ENCODE measurements at places on chromosomes 3 and 15. TPM values are rescaled to one million over a fixed set of nuclear protein-coding genes. Genes with fewer than 3 reads are reported as not detected.

DNA sequence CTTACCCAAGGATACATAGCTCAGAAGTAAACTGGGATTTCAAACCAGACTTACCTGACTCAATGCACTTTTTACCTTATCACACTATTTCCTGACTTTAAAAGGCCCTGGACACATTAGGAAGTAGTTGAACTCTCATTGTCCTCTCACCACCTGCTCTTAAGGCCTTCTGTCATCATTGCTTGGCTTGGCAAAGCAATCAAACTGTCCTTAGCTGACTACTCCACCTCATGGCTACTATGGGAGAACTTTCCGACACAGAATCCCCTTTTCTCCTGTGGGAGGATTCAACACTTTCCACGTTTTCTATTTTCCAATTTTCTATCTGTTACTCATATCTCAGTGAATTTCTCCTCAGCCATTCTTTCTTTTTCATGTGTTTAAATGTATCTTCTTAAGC, 55.4 kb downstream of the ZNF148 start:
- no peak for DNase-seq

Gene FRMD5
- total RNA-seq, result 46.7 TPM

DNA sequence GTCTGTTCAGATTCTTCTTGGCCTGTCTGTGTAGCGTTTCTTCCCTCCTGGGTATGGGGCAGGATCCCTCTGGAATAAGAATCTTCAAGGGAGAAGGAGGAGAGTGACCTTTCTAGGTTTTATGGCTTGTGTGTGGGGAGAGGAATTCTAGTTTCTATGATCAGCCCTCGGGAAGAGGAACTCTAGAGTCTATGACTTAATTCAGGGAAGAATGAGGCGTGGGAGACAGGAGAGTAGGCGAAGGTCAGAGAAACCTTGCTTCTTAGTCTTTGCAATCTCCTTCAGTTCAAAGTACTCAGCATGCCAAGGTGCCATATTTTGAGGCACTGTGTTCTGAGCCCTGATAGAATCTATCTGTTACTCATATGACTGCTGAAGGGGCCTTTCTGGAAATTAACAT, 99.2 kb upstream of the C3orf80 start:
- DNase-seq, result no peak

Gene A4GNT
- total RNA-seq, result not detected

DNA sequence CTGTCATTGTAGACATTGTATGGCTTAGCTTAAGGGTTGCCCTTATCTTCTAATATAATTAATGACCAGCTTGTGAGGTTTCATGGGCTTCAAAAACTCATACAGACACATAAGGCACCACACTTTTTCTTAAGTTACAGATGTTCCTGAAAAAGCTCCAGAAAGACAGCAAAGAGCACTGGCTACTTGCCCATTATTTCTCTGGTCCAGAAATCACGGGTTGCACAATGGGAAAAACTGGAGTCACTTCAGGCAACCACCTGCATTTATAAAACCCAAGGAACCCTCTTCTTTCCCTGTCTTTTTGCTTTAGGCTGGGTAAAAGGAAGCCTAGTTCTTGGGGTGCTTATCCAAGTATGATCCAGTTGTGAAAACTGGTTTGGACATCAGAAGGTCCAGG, 2.3 kb upstream of the COL6A6 start:
- DNase-seq, result no peak

DNA sequence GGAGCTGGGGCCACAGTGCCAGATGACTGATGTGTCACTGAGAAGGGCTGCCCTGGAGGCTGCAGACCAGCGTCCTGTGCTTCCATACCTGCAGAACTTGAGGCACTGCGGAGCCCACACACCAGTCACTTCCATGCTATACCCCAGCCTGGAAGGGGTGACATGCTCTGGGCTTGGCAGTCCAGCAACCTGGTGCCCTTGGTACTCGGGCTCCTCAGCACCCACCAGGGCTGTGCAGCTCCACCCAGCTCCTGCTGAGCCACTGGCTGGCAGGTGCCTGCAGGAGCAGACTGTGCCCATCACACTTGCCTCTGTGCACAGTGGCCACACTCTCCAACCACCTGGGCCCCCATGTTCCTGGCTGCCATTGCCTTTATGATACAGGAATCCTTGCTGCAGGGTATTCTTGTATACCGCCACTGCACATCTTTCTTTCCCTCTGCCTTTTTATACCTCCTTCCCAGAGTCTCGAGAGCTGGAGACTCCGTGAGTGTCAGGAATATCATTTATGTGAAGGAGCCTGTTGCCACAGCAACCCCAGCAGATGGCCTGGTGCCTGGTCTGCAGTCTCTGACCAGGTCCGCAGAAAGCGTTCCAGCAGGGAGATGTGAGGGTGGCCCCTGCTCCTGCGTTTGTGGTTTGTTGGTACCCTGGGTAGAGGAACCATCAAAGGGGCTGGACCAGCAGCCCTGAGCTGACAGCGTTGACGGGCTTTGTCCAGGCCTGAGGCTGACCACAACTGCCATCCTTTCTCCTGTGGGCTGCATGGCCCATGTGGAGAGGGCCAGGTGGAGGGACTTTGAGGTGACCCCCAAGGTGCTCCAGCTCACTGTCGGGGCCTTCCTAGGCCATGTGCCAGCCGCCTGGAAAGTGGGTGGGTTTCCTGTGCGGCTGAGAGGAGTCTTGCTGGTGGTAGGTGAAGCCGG, 93.4 kb upstream of the PLXNA1 start:
- DNase-seq, result no peak

DNA sequence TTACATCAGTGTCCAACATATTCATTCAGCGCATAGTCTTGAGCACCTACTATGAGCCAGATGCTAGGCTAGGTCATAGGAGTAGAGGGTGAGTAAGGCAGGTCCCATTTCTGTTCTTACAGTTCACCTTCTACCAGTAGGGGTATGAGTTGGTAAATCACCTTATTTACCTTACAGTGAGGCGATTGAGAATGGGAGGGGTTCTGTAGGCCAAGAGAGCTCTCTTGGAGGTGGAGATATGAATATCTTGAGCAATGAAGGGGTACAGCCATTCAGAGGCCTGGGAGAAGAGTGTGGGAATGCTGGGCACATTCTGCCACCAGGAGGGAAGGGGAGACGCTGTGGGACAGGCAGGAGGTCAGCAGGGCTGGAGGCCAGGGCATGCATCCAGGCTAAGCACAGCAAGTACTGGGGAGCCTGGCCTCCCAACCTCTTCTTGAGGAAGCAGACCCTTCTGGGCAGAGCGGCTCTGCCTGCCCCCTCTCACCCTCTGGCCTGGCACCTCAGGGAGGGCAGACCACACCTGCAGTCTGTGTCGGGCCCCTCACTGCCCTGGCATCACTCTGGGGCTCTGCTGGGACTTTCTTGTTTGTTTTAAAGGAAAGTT, 123.4 kb downstream of the EEFSEC start:
- DNase-seq, result no peak

DNA sequence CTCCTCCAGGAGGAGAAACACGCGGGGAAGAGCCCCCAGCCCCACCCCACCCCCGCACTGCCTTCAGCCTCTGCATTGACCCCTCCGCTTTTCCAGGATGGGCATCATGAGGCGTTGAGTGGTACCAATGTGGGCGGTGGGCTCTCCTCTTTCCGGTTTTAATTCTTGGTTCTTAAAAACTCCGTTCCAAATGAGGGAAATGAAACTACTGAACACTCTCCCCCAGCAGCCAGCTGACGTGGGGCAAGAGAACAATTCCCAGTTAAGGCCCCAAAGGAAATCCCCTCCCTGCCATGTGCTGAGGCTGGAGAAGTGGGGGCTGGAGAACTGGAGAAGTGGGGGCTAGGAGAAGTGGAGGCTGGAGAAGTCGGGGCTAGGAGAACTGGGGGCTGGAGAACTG, 5.3 kb upstream of the NRROS start:
- DNase-seq, result no peak

- DNase-seq, result no peak
Measured at GRCh38 chr3:111585217-111585616, 9.9 kb downstream of the ZBED2 start.

DNA sequence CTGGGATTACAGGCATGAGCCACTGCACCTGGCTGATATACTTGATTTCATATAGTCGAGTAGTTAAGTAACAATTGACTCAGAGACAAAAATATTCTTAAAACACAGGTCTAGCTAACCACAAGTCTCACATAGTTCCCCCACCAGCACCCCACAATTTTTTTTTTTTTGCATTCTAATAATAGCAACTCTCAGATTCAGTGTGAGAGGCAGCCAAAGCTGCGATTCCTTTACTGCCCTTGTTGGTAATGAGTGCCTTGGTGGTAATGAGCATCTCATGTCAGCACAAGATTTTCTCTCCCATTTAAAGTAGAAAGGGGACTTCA, 72.5 kb downstream of the WWTR1 start:
- DNase-seq, result no peak

DNA sequence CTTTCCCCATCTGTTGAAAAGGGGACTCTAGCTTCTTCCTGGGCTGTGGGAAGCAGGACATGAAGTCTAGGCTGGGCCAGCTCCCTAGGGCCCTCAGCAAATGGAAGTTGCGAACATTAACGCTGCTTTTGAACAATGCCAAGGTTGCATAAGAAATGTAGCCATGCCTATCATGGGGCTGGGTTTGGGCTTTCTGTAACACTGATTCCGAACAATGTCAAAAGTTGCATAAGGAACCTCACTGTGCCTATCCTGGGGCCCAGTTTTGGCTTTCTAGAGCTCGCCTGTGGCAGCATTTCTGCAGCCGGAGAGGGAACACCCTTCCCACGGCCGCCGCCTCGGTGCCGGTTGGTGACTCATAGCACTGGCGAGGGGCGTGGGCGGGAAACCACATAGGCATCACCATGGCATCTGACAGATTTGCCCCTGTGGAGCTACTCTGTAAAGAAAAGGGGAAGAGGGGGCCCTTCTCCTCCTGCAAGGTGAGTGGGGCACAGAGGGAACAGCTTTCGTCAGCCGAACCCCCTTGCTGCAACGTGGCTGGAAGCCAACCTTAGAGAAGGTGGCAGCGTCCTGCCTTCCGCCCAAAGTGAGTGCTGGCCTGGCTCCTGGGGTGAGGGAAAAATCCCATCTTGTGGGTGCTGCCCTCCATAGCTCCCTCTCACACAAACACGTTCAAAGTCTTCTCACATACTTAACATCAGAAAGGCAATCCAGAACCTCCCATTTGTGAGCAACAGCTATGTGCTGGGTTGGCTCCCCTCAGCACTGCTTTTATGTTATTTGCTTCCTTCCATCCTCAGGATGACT, 46.6 kb upstream of the ATP2B2 start:
- DNase-seq, result no peak

DNA sequence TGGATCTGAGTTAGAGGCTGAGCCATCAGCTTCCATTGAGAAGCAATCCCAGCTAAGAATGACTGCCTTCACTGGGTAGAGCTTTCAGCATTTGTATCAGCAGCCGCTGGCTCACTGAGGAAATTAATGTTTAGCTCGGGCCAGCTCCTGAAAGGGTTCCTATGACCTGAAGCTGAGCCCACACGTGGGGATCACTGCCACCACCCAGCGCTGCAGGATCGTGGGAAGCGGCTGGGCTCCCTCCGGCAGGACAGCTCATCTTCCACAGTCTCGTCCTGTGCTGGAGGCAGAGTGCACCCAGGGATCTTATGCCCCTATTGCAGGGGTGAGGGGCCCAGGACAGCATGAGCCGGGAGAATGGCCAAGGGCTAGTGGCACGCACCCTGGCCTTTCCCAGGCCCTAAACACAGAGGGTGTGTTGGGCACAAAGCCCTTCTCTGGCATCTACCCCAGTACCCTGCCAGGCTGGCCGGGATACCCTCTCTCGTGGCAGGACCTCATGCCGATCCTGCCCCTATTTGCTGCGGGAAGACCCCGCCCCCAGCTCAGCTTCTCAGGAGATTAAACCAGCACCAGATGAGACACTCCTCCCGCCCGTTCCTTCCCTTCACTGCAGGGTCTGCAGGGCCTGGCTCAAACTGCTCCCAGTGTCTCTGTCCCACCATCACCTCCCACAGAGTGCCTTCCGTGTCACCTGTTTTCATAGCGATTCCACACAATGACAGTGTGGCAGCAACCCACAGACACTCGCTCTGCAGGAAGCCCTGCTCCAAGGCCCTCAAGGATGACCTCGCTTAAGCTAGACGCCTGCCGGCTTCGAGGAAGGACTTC, 28.5 kb downstream of the KLHL25 start:
- DNase-seq, result no peak

GRCh38 chr15:45499426-45499825, 23.1 kb downstream of the SLC30A4 start:
- no peak for DNase-seq

- DNase-seq, result no peak
Measured at GRCh38 chr15:69095274-69095673, 65.2 kb upstream of the GLCE start.

GRCh38 chr3:187951452-187952190, 202.3 kb upstream of the LPP start:
- no peak for DNase-seq

Measured in heart left ventricle (tissue), 16 donors.